ENCODE measurements at places on chromosomes 7 and 10.

- no peak for DNase-seq
Measured at GRCh38 chr7:112113913-112114575, 92.2 kb downstream of the DOCK4 start.

DNA sequence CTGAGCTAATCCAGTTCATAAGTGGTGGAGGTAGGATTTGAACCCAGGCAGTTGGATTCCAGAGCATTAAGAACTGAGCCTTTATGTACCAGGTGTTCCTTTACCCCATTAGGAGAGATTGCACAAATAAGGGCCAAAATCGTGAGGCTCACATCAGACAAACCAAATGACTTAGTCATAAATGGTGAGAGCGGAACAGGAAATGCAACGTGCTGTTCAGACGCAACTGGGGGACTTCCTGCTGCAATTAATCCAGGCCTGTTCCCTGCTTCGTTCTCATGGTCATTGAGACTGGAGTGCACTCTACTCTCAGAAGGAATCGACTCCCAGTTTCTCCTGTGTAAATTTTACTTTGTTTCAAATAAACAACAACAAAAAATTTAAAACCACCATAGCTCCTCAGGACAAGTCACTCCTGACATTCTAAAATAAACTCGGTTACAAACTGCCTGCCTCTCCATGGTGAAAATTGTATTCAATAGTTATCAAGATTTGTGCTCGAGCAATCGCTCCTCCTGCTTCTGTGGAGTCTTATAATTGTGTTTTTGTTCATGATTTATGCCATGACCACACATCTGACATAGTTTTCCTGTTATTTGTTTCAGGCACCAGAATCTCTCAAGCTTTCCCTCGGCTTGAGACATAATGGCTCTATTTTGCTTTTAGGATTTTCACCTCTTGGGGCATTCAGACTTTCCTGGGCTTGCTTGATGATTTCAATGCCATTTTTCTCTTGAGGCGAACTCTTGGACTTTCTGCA lies 115.3 kb upstream of the BMPER start:
- no peak for DNase-seq

- DNase-seq, result no peak
Measured at GRCh38 chr7:68364886-68365625, 1233.2 kb upstream of the AUTS2 start.

GRCh38 chr10:114482480-114483304 lies 78.4 kb upstream of the AFAP1L2 start:
- no peak for DNase-seq

GRCh38 chr7:42186151-42186550 lies 50.9 kb downstream of the GLI3 start:
- peak; percentile 53 for DNase-seq

DNA sequence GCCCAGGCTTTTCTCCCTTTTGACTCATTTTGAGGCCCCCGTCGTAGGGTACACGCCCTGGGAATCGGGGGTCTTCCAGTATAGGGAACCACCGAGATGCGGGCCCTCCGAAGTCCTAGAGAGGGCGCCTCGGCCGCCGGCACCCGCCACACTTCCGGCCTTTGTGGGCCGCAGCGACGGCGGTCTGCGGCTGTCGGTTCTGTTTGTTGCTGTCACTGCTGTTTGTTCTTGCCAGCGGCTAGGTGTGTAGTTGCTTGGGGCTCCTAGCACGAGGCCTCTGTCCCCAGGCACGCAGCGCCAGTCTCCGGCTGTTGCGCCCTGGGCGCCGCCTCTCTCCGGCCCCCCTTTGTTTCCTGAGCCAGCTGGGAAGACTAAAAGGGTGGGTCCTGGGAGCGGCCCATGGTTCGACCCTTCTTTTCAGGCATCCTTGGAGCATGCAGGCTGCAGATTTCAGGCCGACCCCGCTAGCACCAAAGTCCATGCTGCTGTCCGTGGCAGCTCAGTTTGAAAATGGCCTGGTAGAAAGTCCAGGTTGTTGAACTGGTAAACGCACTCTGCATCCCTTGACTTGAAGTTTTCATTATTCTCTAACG lies 17.8 kb upstream of the ZKSCAN1 start:
- DNase-seq, result peak; percentile 53
